Inflammatory macrophage treated with lipopolysaccharide for 1 hour (primary cell): ENCODE measurements at places on chromosomes 5 and 9.

DNA sequence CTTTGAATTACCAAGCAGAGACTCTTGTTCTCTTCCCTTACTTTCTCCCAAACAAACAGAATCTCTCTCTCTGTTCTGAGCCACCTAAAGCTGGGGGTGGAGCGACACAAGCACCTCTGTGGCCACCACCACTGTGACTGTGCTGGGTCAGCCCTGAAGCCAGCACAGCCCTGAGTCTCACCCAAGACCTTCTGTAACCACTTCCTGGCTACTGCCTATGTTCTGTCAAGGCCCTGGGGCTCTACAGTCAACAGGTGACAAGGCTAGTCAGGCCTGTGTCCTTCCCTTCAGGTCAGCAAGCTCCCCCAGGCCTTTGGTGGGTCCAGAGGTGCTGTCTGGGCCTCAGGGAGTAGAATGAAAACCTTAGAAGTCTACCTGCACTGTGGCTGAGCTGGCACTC lies 26.1 kb upstream of the SLC28A3 start:
- no peak for DNase-seq

DNA sequence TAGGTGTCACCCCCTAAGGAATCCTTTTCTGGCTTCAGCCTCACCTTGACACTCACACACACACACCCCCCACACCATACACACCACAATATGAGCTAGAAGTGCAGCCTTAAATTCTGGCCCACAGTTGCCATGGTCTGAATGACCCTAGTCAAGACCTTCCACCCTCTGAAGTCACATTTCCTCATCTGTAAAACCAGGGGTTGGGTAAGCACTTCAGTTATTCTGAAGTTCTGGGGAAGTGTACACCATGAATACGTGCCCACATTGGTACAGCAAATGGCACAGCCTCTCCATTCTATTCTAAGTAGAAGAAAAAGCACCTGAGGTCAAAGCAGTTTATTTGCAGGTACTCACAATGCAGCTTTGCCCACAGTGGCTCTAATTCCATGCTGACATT lies 372.8 kb upstream of the KLF4 start:
- peak; percentile 77 for DNase-seq

DNA sequence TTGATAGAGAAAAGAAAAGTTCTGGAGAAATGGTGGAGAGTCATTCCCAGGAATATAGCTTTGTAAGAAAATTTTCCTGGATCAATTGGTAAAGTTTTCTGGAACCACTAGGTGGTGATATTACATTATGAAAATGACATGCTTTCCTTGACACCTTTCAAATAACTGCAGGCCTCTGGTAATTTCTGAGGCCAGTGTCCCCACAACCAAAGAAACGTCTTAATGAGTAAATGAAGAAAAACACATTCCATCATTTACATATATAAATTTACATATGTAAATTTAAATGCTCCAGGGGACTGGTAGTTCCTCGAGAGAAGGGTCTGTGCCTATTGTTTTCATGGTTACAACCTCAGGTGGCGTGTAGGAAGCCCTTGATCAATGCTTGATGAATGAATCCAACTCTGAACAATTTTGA lies 17.2 kb upstream of the RGS3 start:
- DNase-seq: peak; percentile 73

- DNase-seq: no peak
Observed at GRCh38 chr9:112041536-112042243, 133.4 kb downstream of the SUSD1 start.

DNA sequence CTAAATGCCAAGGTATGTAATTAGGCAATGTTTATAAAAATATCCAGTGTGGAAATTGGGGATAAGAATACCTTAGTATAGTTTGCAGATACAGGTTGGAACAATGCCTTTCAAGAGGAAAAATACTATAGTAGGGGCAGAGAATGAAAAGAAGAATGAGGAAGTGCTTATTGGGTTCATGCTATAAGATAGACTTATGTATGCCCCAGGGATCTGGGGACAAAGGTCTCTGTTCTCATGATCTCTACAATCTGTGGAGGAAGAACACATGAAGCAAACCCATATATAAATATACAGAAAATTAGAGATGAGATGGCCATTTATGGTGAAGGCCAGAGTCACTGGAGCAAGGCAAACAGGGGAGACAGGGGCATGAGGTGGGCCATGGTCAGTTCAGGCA lies 106.5 kb upstream of the DAB2 start:
- no peak for DNase-seq

DNA sequence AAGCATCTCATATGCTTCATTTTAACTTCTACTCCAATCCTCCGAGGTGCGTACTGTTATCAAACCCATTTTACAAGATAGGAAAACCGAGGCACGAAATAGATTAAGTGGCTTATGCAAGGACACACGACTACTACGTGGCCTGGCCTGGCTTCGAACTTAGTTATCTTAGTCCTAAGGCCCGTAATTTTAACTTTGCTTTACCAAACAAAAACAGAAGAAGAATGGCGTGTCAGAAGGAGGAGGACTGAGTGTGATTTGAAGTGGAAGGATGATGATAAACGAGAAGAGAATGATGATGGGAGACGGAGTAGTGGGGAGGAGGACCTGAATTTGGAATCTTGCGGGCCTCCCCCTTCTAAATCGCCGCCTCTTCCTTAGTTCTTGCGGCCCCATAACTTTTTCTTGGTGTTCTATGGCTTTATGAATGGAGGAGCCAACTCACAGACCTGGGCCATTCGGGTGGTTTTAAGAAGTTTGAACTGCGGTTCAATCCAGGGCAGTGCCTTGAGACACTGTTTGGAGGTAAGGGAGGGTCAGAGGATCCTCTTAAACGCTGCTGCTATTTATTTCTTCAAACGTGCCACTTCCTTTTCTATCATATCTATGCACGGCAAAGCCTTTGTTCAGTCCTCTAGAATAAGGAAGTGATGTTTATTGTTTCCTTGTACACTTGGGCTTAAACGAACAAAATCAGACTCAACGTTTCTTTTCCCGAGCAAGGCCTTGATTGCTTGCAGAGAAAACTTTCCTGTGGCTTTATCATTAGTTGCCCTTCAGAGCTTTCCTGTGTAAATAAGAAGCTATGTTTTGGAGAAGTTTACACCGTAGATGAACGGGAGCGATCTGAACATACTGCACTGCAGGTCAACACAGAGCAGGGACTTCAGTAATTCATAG lies 795 bp downstream of the CNOT8 start:
- DNase-seq: peak; percentile 37

GRCh38 chr9:72274441-72274840 lies 90.6 kb downstream of the ZFAND5 start:
- DNase-seq: no peak

- no peak for DNase-seq
Observed at GRCh38 chr5:119328753-119329602, 26.8 kb upstream of the TNFAIP8 start.

- no peak for DNase-seq
Observed at GRCh38 chr9:115050002-115050490, 67.9 kb downstream of the TNC start.

GRCh38 chr5:33507426-33507825 lies 66.7 kb downstream of the TARS1 start:
- no peak for DNase-seq

DNA sequence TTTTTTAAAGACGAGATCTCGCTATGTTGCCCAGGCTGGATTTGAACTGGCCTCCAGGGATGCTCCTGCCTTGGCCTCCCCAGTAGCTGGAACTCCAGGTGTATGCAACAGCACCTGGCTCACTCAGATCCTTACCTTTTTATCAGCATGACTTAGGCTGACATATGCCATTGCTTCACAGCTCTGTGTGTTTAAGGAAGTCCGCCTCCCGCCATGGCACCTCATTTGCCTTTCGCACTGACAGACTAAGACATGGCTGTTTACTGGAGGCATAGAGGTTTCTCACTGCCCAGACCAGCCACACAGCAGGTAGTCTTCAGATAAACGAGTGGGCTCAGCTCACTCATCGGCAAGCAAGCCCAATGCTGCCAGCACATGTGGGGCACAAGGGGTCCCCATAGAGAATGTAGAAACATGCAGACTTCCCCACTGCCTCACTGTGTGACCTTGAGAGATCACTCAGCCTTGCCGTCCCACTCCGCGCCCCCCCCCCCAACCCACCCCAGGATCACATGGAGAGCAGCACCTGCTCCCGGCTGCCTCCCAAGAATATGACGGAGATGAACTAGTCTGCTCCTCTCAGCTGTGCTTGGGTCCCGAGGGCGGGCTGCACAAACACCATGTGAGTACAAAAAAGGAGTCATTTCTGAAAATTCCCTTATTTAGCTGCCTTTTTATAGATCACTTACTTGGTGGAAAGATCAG lies 62.8 kb downstream of the DCP2 start:
- no peak for DNase-seq

GRCh38 chr5:94632024-94632423 lies 13.6 kb downstream of the SLF1 start:
- DNase-seq: no peak

DNA sequence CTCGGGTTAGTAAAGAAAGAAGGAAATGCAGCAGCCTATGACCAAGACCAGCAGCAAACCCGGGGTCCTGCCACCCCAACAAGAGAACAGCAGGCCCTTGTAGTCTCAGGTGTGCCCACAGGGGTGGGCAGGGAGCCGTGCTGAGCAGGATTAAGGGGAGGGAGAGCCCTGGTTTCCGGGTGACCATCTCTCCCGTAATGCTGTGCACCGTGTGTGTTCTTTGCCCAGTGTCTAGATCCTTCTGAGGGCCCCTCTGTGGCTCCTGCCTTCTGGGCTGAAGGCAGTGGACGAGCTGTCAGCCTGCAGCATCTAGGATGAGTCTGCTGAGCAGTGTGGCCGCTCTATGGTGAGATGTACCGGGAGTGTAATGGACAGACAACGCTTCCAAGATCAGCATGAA lies 12.7 kb upstream of the PLEKHG4B start:
- DNase-seq: no peak

DNA sequence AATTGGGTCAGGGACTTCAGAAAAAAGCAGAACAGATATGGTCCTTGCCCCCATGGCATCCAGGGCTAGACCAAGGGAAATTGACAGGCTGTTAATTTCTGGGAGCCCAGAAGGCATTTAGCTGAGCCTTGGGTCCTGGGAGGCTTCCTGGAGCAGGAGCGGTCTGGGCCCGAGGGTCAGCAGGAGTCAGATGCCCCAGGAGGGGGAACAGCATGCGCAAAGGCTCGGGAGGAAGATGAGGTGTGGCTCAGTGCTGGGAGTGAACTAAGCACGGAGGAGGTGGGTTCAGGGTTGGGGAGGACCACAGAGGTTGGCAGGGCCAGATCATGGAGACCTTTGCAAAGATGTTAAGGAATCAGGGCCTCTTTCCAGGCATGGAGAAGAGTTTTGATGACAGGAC lies 48.2 kb upstream of the NEURL1B start:
- no peak for DNase-seq

DNA sequence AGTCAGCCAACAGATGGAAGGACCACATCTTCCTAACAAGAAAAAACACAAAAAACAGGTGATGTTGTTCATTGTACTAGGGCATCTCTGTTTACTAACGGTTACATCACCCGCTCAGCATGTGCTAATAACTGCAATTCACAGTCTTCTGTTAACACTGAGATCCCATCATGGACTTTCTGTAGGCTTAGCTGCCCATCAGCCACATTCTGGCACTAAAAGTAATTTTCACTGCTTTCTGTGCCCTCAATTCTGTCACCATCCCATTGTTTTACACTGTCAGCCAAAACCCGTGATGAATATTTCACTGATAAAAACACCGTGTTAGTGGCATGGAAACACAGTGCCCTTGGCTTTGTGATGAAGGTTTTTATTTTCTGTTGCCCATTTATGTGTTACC lies 64.6 kb downstream of the CAST start:
- DNase-seq: no peak

GRCh38 chr5:71632168-71632567 lies 45.0 kb downstream of the MCCC2 start:
- no peak for DNase-seq

DNA sequence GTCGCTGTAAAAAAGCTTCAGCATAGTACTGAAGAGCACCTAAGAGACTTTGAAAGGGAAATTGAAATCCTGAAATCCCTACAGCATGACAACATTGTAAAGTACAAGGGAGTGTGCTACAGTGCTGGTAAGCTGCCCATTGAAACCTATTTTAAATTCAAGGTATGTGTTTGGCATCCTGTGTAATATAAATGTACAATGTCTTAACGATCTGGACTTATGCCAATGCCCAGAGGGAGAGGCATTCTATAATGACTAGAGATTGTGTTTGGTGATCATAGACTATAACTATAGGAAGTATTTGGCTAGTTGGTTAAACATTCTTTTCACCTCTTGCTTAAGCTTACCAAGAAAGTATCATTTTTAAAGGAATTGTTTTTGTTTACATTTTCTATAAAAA lies 95.7 kb downstream of the INSL6 start:
- DNase-seq: no peak
